ENCODE measurements at places on chromosomes 4 and X.
A peak's percentile ranks its signal among the peaks of the same experiment; 100 is the strongest.

GRCh38 chr4:32226204-32226603, 1506.0 kb downstream of the PCDH7 start:
- peak; percentile 6 for DNase-seq

GRCh38 chr4:153518637-153519389, 52.7 kb downstream of the TMEM131L start:
- peak; percentile 56 for DNase-seq

- no peak for DNase-seq
These were observed 27.9 kb downstream of the TNIP2 start for GRCh38 chr4:2728221-2728620.

- DNase-seq: no peak
These were observed 781.4 kb upstream of the INTU start for GRCh38 chr4:126851391-126851790.

DNA sequence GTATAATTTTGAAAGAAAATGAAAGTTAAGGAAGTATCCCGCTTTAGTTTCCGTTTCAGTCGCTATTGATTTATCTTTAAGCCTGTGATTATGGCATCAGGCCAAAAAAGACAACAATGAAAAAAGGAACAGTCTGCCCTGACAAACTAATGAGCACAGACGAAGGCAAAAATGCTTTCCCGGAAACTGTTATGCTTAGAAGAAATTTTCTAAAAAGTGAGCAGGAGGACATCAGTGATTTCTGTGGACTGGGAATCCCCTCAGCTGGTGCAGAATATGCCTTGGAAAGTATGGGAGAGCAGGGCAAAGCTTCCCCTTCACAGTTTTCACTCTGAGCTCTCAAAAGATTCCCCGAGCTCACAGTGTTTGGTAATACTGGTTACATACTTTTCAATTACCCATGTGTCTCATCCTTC, 5.1 kb upstream of the CXCL10 start:
- peak; percentile 71 for DNase-seq

DNA sequence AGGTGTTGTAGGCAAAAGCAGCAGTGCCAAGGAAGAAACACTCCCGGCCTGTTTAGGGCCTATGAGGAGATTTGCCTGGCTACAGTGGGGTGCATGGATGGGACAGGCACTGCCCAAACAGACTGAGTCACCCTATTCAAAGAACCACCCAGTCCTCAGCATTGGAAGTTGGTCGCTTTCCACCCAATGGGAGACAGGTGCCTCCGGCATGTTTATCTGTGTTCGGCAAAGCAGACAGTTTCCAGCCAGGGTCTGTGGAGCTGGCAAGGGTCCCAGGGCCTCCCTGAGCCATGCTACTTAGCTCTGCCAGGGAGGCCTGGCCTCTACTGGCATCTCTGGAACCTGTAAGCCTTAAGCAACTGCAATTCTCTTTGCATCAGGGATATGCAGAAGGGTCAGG, 165.1 kb upstream of the ATP6AP2 start:
- no peak for DNase-seq

DNA sequence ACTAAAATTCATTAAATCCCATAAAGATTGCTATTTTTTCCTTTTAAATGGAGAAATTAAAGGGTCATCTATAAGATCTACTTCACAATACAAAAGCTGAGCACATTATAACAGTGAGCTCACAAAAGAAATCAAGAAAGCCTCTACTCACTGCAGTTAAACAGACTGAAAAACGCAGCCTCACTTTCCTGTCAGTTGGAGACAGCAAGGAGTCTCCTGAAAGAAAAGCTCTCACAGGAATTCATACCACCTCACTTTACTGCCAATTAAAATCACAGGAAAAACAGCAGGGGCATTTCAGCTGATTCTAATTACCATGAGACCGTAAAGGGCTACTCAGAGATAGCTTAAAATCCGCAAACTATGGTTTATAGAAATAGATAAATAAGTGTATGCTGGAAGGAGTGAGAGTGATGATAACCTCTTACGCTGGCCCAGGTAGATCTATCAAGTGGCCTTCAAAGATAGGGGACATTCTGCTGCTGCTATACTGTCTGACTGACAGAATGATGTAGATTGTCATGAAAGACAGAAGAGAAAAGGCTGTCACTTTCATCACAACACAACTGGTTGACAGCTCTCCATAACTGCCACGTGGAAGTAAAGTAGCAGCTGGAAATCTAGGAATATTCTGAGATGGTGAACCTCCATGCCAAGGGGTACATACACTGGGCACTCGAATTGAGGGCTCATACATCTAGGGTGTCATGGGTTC, 1333.7 kb upstream of the DIAPH2 start:
- no peak for DNase-seq

GRCh38 chrX:68847172-68847571, 18.4 kb downstream of the EFNB1 start:
- DNase-seq: no peak

- no peak for DNase-seq
These were observed 28.4 kb upstream of the TRPC5OS start for GRCh38 chrX:111847491-111848133.

- DNase-seq: no peak
These were observed 92.7 kb downstream of the SPATA18 start for GRCh38 chr4:52143815-52144214.

- DNase-seq: no peak
These were observed 8.8 kb upstream of the GRPR start for GRCh38 chrX:16114611-16115010.

DNA sequence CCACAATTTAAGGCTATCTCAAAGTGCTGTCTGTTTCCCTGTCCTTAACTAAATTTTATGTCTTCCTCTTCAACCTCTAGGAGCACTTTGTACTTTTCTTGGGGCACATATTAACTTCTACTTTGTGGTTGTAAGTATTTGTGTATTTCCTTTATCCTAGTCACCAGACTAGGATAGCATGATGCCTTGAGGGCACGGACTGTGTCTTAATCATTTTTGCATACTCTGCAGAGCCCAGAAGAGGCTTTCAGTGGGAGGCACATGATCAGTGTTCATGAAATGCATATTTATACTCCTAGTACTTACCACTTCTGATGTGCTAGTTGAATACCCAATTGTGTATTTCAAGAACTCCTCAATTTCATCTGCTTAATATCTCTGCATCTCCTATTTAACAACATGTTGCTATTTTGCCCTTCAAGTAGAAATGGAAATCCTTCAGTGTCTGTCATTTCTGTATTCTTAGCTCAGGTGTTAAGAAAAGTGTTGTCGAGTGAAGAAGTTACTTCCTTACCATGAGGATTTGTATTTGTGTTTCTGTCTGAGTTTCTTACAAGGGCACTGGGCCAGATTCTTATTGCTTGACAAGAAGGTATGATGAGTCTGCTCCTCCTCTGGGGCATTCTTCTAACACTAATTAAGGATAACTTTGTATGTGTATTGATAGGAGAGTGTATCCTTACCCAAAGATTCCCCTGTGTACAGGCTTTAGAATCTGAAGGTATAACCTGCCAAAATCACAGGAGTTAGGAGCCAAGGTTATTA, 28.3 kb upstream of the PGRMC2 start:
- no peak for DNase-seq

- no peak for DNase-seq
These were observed 14.4 kb upstream of the REPS2 start for GRCh38 chrX:16931855-16932575.

DNA sequence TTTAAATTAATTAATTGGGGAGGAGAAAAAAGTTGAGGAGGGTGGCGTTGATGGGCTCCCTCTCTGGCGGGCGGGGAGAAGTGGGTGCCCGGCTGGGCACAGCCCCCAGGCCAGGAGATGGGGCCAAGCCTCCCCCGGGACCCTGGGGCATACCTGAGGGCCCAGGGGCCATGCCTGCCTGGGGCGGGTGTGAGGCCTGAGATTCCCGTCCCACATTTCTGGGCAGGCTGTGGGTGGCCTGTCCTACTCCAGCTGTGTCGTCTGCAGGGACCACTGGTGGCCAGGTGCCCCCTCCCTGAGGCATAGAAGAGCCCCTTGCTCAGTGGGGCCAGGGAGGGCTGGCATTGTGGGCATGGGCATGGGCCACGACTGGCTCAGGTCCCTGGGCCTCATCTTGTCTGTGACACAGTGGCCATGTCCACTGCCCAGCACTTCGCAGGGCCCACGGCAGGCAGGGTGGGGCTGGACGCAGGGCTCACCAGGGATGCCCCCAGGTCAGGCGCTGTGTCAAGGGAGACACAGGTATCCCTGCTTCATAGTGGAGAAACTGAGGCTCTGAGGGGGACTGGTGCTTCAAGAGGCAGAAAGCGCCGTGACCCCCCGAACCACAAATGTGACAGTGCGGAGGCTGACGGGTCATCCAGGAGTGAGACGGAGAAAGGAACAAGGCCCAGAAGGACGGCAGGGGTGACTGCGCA, 60.1 kb downstream of the FAM53A start:
- no peak for DNase-seq

DNA sequence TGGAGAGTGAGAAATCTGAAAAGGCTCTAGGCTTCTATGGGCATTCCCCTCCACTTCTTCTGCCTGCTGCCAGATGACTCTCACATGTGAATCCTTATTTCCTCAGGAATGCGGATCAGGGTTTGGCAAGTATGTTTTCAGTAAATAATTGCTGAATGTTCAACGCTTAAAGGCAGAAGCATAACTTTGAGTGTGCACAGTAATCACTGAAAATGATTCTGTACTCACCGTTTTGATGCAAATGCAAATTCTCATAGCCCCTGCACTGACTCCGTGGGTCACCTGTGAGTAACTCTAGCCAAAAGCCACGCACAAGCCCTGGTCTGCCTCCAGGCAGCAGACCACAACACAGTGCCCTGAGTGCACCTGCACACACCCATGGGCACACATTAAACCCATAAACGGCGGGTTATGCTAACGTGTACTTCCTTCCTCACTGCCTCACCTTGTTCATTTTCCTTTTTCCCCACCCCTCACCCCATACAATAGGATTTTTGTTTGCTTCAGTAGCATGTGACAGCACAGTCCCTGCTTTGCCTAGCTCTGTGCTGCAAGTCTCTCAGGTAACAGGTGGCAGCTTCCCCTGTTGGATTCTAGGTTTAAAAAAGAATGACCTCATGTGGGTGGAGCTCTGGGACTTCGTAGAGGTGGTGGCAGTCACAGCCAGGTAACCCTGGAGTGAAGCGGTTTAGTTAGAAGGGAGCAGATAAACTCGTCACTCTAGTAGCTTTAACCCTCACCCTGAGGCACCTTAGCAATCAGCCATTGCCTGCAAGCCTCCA, at the start of gene ARHGEF38:
TSS of gene ARHGEF38 (plus strand) at position 656 of the 782 bp plus-strand sequence. CDS start 146 bp downstream, outside the sequence.
- DNase-seq: no peak

- no peak for DNase-seq
These were observed 908 bp downstream of the PCDH10 start for GRCh38 chr4:133149932-133150471.

GRCh38 chrX:68498044-68498507, 775 bp upstream of the YIPF6 start:
- DNase-seq: no peak

GRCh38 chr4:112189754-112190153, 41.8 kb upstream of the AP1AR start:
- DNase-seq: peak; percentile 10

DNA sequence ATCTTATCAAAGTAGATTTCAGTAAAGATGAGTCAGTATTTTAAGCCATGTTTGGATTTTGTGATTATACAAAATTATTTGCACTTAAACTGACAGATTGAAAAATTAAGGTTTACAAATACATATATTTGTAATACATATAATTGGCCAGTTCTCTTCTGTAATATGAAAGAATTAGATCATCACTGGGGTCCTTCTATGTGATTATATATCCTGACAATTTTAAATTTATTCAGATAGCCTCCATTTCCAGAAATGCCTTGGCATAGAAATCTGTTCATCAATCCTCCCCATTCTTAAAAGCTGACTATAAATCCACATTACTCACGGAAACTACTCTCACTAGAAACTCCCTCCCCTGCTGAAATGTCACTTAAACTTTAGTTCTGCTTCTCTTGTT, 280.4 kb upstream of the ANXA10 start:
- DNase-seq: no peak

GRCh38 chr4:81512757-81513501, 41.2 kb upstream of the RASGEF1B start:
- no peak for DNase-seq

GRCh38 chrX:3076416-3076991, 35.2 kb downstream of the ARSF start:
- no peak for DNase-seq

GRCh38 chr4:151143162-151143561, 43.7 kb downstream of the RPS3A start:
- no peak for DNase-seq

- no peak for DNase-seq
These were observed 58.7 kb downstream of the NBDY start for GRCh38 chrX:56787734-56788152.

DNA sequence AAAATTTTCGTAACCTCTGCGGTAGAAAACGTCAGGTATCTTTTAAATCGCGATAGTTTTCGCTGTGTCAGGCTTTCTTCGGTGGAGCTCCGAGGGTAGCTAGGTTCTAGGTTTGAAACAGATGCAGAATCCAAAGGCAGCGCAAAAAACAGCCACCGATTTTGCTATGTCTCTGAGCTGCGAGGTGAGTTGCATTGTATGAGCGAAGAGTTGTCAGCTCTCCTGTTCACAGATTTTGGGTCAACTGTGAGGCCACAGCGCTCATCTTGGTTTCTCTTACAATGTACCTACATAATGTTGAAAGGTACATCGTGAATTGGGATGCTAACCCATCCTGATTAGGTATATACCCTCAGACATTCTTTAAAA, 486 bp downstream of the CLCN3 start:
- peak; percentile 49 for DNase-seq

DNA sequence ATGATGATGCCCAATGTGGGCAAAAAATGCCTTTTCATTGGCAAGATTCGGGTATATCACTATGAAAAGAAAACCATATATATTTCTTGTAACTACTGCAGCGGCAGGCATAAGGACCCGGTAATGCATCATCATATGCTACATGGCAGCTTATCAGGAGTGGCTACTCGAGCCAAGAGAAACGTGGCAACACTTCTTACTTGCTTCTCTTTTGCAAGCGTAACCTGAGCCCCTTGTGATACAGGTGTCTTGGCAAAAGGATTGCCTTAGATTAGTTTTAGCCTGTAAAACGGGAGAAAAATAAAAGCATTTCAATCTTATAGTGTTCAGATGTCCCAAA, 280.3 kb downstream of the SPRY1 start:
- no peak for DNase-seq
